ENCODE measurements at places on chromosomes 2 and 18. TPM values are rescaled to one million over a fixed set of nuclear protein-coding genes. Genes with fewer than 3 reads are reported as not detected.

GRCh38 chr2:20543469-20544152 lies 96.7 kb downstream of the RHOB start:
- DNase-seq: no peak

DNA sequence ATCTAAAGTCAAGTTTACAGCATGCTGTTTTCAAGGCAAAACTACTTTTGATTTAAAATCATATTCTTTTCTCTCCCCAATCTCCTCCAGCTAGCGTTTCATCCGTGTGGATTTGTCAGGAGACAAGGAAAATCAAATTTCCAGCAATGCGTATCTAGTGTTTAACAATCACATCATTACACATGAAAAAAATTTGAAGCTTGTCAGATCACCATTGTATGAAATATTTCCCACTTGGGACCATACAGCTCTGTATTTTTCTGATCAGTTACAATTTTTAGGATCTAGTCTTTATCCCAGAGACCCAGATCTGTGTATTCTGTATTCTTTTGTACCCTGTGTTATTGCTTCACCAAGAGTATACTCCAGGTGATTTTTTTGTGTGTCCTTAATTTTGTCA lies 28.6 kb upstream of the CYP1B1 start:
- no peak for DNase-seq

- no peak for DNase-seq
Measured at GRCh38 chr2:40028792-40029488, 249.9 kb upstream of the THUMPD2 start.

DNA sequence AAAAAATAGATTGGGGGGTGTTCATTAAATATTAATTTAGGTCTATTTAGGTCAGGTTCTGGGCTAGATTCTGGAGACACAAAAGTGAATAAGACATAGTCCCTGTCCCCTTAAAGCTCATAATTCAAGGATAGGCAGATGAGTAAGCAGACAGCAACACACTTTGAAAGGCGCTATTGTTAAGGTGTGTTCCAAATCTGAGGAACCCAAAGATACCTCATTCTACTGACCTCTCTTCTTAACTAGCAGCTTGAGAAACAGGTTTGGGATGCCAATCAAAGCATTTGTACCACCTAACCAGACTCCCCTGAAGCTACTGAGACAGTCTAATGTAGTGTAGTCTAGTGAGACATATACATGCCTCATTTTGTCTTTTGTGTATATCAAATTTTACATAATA lies 34.8 kb downstream of the SEMA4F start:
- no peak for DNase-seq

- no peak for DNase-seq
Measured at GRCh38 chr2:101382442-101382841, 4.9 kb downstream of the CREG2 start.

DNA sequence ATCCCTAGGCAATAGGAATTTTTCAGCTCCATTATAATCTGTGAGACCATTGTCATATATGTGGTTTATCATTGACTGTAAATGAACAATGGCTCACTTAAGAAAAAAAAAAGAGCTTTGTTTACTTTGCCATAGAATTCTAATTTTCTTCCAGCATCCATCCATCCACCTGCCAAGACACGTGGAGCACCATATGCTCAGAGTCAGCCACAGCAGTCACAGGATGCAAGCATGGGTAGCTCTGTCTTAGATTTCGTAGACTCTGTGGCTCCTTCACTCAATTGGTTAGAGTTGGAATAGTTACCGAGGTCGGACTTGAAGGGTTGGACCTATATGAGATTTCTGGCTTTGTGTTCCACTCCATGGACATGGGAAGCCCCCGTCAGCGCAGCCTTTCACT lies 75.6 kb downstream of the COA5 start:
- DNase-seq: no peak

Gene LIPG
- 173 TPM for total RNA-seq

Gene RANBP2
- 41.0 TPM for total RNA-seq

Gene VWA3B
- total RNA-seq: not detected

Gene FLACC1
- total RNA-seq: 0.22 TPM
